Jurkat, Clone E6-1 (cell line): ENCODE measurements at places on chromosomes 16 and 17.

- no peak for DNase-seq
These were observed 841 bp downstream of the RAPGEFL1 start for GRCh38 chr17:40178021-40178601.

- DNase-seq = peak; percentile 83
These were observed 40.7 kb downstream of the ACTG1 start for GRCh38 chr17:81471818-81472456.

DNA sequence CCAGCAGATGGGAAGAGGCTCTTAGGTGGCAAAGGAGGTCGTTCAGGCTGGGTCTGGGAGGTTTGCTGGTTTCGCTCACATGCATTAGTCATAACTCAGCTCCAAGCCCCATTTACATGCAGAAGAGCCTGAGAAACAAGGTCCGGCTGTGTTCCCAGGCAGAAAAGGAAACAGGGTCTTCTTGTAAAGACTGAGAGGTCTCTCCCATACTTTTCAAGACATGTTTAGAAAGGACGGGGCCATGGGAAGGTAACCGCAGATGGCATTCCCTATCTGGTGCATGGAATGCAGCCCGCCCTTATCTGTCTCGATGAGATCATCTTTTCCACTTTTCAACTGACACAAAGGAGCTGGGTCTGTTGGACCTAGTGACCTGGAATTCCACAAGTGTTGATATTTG lies 389.0 kb upstream of the CDH11 start:
- no peak for DNase-seq

DNA sequence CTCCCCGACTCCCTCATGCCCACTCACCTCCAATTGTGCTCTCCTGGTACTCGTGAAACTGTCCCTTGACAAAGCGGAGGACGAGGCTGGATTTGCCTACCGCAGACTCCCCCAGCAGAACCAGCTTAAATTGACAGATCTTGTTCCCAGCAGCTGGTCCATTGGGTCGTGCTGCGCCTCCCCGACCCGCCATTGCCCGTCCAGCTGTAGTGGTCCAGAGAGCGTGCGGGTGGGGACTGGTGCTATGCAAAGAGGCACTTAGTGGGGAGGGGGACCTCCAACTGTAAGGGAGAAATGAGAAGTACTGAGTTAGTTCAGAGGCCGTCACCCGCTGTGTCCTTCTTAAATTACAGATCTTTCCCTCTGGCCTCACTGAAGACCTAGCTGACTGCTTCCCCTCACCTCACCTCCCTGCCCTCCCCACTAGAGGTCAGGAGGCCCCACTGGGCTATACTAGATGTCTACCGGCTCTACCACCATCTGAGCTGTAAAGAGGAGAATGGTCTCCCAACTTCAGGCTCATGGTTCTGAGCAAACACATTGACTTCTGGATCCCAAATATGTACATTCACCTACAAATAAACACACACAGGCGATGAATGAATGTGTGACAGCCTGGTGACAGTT lies 7.8 kb downstream of the HSPB9 start:
- DNase-seq = no peak

DNA sequence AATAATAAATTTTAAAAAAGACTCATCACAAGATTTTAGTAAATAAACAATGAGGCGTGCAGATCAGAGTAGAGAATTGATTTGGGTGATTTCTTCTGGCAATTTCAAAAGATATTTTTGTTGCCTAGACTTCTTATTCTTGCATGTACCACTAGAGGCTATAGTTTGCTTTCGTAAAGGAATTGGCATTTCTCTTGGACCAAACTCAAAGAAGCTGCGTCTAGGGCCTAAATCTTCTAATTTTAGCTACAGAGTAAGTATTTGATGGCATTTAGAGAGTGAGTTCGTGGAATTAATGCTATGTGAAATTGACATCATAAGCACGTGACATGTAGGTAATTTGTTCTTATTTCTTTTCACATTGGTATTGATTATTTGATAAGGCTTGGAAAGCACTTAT lies 24.4 kb upstream of the ABCC11 start:
- DNase-seq = no peak

- no peak for DNase-seq
These were observed 1.1 kb downstream of the PRSS33 start for GRCh38 chr16:2786061-2786825.

GRCh38 chr17:40556884-40557414 lies 8.3 kb downstream of the CCR7 start:
- no peak for DNase-seq

DNA sequence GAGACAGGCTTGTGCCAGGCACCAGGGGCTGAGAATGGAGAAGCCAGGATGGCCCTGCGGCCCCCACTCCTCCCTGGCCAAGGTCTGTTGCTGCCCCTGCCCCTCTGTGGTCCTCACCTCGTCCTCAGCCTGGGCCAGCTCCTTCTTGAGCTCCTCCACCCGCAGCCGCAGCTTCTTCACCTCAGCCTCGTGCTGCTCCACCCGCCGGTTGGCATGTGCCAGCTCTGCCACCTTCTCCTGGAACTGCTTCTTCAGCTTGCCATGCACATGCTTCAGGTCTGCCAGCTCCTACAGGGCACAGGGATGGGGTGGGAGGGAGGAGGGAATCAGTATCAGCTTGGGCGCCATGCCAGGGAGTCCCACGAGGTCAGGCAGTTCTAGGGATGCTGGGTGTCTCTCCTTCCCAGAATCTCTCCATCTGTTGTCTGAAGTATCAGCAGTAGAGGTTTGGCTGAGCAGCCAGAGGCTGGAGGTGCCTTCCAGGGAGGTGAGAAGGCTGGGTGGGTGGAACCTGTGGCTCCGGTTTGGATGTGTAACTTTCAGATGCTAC lies 20.1 kb downstream of the CCDC102A start:
- no peak for DNase-seq

DNA sequence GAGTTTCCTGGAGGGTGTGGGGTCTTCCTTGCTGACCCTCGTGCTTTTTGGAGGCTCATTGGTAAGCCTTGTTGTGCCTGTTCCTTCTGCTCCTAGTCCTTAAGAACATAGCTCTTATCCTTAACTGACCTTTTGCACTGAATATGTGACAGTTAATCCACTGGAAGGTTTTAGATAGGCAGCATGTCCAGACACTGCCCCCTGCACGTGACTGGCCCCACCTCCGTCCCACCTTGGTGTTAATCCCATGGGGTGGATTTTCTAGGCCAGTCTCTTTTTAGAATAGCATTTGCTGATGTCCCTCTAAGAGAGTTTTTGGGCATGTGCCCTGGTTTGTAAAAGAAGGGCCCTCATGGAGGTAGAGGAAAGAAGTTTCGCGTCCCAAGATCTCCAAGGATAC lies 58.3 kb downstream of the RBFOX1 start:
- DNase-seq = no peak

DNA sequence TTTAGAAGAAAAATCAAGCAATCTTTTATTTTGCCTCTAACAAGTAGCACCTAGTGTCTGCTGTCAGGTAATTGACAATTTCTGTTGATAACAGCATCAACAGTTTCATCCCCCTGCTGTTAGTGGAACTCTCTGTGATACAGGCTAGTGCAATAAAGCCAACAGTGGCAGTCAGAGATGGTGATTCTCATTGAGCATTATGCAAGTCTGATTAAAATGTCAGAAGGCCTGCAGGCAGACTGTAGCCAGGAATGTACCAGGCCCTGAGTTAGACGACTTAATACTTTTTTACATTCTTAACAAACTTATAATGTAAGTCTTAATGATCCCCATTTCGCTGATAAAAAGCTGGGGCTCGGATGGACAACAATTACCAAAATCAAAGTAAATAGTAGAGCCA lies 14.6 kb downstream of the CYLD start:
- DNase-seq = no peak

- no peak for DNase-seq
These were observed 122.6 kb downstream of the SHISA6 start for GRCh38 chr17:11363565-11364117.

DNA sequence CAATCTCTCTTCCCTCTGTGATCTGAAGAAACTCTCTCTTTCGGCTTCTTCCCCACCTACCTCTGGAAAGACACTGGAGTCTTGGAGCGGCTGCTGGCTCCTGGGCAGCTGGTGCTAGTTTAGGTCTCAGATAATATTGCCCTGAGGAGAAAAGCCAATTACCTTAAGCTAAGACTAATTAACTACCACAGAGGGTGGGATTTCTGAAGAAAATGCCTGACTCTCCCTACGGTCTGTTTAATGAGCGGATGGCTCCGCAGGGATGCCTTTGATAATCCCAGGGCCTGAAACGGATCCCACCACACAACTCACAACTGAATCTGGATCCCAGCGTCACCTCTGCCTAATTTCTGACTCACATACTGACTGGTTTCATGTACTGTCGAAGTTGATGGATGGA lies 127.0 kb upstream of the NLRP1 start:
- no peak for DNase-seq
